B cell (primary cell): ENCODE measurements at places on chromosomes 5 and 9. TPM values are rescaled to one million over a fixed set of nuclear protein-coding genes. Genes with fewer than 3 reads are reported as not detected.

DNA sequence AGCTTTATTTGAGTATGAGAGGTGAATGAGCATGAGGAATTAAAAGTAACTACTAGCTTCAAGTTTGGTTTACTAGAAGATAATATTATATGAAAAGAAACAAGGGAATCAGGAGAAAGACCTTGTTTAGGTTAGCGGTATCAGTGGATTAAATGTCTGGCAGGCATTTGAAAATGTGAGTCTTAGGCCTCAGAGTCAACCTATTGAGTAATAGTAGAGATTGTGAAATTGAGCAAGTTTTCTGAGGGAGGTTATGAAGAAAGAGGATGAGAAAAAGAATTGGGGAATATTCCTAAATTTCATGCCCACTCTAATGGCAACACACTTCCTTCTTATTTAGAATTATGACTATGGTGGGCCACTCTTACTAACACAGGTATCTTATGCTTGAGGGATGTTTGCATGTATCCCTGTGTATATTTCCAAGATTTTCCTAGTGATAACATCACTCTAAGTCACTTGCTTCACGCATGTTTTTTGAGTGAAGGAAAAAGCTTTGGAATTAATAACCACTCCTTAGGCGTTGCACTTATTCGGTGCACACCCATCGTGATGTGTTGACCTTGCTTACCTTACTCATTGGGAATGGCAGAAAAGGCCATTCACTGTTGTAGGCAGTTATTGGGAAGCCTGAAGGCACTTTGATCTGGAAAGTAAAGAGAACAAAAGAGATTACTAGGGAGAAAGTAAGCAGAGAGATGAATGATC lies 8.2 kb upstream of the ELL2 start:
- no peak for DNase-seq

- DNase-seq = no peak
These were observed 32.0 kb upstream of the MSX2 start for GRCh38 chr5:174692381-174692780.

ERAP2 gene
- 74.2 and 76.5 TPM in 2 replicates for total RNA-seq

- DNase-seq = no peak
These were observed 18.8 kb downstream of the FUBP3 start for GRCh38 chr9:130598188-130598587.

DNA sequence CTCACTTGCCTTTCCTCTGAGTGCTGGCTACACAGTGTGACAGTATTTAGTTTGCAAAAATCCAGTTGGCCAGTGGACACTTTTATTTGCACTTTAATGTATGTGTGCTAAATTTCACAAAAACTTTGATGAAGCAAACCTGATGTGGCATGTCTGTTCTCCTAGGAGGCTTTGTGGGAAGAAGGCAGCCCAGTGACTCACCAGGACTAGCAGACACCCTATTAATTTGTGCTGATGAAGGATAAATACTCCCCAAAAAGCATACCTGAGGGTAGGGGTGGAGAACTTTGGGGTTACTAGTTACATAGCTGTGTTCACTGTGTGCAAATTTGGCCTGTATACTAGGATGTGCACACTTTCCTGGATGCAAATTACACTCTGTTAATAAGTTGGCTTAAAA lies 39.3 kb upstream of the IPPK start:
- no peak for DNase-seq

PCDHGB4 gene
- total RNA-seq = 1.6 and 1.8 TPM in 2 replicates

OTP gene
- not detected in 2 replicates for total RNA-seq

- no peak for DNase-seq
These were observed 169.4 kb upstream of the ANKRD55 start for GRCh38 chr5:56402266-56403220.

GRCh38 chr5:83377131-83377865 lies 94.2 kb upstream of the VCAN start:
- no peak for DNase-seq

- DNase-seq = no peak
These were observed 134.1 kb downstream of the PAPPA start for GRCh38 chr9:116287721-116288120.

- DNase-seq = no peak
These were observed 18.1 kb downstream of the C6 start for GRCh38 chr5:41195228-41195627.

FRRS1L gene
- not detected in 2 replicates for total RNA-seq

GRCh38 chr9:105438141-105438806 lies 9.6 kb upstream of the FSD1L start:
- DNase-seq = no peak
